Osteoblast (primary cell): ENCODE measurements at places on chromosomes 1 and 21. TPM values are rescaled to one million over a fixed set of nuclear protein-coding genes. Genes with fewer than 3 reads are reported as not detected.

- DNase-seq, result no peak
Measured at GRCh38 chr1:56638248-56638647, 6.9 kb upstream of the PRKAA2 start.

DNA sequence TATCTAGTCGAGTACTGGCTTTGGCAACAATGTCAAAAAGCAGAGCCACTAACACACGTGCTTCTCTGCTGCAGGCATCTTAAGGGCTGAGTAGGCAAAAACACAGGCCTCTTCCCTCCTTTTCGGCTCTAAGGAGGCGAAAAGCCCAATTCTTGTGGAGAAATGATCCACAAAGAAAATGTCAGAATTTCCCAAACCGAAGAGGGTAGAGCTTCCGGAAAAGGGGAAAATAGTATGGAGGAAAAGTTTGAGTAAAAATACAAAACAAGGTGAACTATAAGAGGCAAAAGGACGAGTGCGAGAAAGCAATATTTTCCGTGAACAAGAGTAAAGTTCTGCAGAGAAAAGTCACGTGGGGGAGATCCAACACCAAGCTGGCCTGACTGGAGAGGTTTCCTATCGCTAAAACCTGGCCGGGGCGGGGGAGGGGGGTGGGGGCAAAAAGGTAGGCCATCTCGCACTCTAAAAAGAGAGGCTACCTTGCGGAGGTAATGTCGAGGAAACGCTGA lies 551 bp downstream of the ZRANB2 start:
- no peak for DNase-seq

- no peak for DNase-seq
Measured at GRCh38 chr21:35438643-35439404, 389.7 kb upstream of the RUNX1 start.

Gene AIM2
- 0.59 and 0.72 TPM in 2 replicates for total RNA-seq

Gene VWA5B1
- total RNA-seq, result not detected in 2 replicates

DNA sequence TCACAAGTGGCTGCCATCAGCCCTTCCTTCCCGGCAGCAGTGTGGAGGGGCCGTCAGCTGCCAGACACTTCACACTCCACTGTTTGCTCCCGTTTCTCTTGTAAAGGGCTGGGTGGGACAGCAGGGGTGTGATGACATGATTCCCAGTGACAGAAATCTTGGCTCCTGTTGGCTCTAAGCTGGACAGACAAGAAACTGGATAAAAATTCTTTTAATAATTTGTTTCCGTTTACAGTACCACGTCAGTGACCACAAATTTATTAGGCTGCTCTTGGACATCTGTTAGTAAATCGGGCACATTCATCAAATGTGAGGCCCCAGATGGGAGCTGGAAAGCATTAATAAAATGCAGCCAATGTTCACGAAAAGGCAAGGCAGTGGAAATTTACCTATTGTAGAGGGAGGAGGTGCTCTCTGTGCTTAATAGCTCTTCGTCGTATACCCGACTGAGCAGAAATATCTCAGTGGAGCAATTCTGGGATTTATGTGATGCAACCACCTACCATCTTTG lies 353.7 kb upstream of the GREM2 start:
- DNase-seq, result no peak

Gene S100A7
- not detected in 2 replicates for total RNA-seq

Gene GJA9
- not detected in 2 replicates for total RNA-seq

Gene TMEM200B
- total RNA-seq, result 9.4 and 10.6 TPM in 2 replicates
